ENCODE measurements at places on chromosomes 13 and 19.
A peak's percentile ranks its signal among the peaks of the same experiment; 100 is the strongest.

- no peak for DNase-seq
Observed at GRCh38 chr13:75566658-75567057, 17.1 kb downstream of the UCHL3 start.

GRCh38 chr13:99093997-99094396 is 106.7 kb upstream of the UBAC2 start:
- DNase-seq = no peak

DNA sequence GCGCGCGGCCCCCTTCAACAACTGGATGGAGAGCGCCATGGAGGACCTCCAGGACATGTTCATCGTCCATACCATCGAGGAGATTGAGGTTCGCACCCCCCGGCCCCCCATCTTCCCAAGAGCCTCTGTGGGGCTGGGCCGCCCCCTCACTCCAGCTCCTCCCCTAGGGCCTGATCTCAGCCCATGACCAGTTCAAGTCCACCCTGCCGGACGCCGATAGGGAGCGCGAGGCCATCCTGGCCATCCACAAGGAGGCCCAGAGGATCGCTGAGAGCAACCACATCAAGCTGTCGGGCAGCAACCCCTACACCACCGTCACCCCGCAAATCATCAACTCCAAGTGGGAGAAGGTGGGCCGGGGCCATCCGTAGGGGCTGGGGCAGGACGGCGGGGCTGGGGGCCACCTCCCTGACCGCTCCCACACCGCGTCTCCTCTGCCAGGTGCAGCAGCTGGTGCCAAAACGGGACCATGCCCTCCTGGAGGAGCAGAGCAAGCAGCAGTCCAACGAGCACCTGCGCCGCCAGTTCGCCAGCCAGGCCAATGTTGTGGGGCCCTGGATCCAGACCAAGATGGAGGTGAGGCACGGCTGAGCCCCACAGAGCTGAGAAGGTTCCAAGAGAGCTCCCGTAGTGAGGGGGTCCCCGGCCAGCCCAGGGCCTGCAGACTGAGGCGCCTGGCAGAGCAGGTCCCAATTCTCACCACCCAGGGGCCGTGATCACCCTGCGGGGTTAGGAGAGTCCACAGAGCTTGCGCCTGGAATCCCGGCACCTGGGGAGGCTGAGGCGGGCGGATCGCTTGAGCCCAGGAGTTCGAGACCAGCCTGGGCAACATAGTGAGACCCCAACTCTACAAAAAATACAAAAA is 20.1 kb downstream of the CAPN12 start:
- DNase-seq = no peak

GRCh38 chr19:18417250-18418028 is 1.8 kb upstream of the SSBP4 start:
- peak; percentile 21 for DNase-seq

DNA sequence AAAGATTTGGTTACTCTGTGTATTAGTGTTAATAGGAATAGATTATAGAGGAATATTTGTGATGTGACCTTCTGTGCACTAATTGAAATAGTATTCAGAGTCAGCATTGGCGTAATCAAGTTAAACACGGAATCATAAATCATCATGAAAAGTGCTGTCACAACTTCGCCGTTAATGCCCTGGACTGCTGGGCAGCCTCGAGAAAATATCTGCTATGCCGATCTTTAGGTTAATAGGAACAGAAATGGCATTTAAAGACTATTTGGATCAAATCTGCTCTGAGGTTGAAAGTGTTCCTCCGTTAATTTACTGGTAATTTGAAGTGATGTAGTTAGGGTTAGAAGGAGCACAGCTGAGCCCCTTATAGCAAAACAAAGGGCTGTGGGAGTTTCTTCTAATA is 219.0 kb downstream of the MZT1 start:
- no peak for DNase-seq

DNA sequence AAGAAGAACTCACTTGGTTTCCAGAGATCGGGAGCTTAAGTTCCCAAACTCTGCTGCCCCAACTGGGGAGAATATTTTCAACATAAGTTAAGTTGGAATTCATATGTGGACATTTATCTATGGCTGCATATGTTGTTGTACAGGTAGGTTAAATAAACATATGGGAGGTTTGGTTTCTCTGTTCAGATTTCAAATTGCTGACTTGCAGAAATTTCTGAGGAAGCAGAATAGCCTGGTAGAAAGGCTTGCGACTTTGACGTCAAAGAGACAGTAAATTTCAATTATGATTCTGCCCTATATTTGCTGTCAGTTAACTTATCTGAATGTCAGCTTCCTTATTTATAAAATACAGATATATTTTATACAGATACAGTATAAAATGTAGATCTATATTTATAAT is 40.0 kb upstream of the TPP2 start:
- no peak for DNase-seq

DNA sequence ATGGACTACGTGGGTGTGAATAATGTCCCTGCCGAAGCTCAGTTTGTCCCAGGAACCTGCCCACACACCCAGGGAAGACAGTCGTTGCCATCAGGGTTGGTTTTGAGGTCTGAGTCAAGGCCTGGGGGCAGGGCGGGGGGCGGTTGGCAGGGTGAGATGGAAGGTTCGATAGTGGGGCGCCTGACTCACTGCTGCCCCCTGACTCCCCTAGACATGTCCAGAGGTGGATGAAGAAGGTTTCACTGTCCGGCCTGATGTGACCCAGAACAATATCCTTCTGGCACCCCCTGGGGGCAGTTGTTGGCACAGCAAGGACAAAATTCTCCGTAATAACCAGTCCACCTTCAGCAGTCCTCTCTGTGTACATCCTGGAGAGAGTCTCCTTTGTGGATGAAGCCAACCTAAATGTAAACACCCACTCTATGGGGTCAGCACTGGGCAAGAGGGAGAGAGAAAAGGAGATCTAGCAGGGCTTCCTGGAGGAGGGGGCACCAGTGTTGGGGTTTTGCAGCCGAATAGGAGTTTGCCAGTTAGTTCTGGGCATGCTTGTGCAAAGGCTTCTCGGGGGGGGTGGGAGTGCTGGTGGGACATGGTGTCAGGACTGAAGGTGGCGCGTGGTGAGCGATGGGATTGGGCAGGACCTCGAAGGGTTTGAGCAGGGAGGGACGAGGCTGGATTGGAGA is 19.6 kb upstream of the B3GNT3 start:
- DNase-seq = no peak

DNA sequence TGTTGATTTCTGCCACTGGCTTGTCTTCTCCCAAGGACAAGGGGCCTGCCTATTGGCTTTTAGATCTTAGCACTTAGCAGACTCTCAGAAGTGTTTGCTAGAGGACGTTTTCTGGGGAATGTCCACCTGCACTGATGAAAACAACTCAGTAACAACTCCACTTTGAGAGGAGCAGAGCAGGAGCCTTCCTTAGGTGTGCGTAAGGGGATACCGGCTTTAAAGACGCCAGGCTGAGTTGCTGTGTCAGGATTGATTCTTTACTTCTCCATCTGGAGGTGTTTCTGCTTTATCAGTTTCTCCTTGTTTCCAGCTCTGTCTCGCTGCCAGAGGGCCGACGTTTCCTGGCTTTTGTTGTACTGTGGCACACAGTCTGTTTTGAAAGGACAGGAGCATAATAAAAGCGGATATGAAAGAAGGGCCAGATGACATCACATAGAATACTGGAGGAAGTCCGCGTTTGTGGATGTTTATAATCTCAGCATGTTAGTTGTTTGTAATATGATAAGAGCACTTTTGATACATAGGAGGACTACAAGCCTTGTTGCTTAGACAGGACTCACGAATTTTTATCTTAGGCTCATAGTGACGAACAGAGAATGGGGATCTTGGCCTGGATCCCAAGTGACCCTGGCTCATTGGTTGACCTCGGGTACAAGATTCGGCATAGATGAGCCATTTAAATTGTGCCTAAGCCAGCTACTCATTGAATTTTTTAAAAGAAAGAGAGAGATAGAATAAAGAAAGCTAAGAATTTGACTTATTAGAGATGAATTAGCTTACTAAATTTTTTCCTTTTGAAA is 34.6 kb downstream of the COL4A2 start:
- DNase-seq = no peak

DNA sequence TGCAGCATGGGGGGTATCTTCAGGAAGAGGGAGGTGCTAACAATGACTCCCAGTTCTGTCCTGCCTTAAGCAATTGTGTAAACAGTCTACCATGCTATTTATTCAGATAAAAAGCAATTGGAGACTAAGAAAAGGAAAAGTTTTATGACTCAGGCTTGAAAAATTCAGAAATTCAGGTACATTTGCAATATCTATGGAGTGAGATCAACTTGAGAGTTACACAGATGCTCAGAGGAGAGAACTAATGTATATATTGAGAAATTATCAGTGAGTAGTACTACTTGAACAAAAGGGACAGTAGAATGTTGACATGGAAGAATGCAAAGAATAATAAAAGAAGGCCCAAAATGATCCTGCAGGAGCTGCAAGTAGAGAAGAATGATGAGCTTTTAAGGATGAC is 277.6 kb upstream of the DACH1 start:
- DNase-seq = no peak

DNA sequence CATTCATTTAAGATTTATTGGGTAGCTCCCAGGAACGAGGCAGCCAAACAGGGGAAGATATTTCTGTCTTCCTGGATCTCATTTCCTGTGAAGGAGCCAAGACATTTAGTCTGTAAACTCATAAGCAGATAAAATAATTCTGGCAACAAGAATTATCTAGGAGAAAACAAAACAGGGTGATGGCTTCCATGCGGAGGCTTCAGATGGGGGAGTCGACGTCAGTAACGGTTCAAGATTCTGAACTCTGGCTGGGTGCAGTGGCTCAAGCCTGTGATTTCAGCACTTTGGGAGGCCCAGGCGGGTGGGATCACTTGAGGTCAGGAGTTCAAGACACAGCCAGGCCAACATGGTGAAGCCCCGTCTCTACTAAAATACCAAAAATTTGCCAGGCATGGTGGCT is 1.3 kb downstream of the GNA15 start:
- DNase-seq = no peak

DNA sequence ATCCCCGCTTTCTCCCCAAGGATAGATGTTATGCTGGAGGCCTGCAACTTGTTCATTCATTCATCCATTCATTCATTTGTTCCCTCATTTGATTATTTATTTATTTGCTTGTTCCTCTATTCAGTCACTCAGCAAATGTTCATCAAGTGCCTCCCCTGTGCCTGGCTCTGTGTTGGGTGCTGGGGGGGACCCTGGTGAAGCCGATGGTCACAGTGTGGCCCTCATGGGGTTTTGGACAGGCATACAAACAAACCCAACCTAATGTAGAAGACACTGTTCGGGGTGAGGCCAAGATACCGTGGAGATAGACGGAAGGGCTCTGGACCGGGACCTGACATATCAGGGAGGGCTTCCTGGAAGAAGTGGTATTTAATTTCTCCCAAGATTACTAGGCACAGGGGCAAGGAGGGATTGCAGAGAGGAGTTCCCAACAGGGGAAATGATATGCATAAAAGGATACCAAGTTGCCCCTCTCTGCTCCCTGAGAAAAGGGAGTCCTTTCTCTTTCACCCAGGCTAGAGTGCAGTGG is 58.1 kb downstream of the ZNF536 start:
- DNase-seq = no peak

DNA sequence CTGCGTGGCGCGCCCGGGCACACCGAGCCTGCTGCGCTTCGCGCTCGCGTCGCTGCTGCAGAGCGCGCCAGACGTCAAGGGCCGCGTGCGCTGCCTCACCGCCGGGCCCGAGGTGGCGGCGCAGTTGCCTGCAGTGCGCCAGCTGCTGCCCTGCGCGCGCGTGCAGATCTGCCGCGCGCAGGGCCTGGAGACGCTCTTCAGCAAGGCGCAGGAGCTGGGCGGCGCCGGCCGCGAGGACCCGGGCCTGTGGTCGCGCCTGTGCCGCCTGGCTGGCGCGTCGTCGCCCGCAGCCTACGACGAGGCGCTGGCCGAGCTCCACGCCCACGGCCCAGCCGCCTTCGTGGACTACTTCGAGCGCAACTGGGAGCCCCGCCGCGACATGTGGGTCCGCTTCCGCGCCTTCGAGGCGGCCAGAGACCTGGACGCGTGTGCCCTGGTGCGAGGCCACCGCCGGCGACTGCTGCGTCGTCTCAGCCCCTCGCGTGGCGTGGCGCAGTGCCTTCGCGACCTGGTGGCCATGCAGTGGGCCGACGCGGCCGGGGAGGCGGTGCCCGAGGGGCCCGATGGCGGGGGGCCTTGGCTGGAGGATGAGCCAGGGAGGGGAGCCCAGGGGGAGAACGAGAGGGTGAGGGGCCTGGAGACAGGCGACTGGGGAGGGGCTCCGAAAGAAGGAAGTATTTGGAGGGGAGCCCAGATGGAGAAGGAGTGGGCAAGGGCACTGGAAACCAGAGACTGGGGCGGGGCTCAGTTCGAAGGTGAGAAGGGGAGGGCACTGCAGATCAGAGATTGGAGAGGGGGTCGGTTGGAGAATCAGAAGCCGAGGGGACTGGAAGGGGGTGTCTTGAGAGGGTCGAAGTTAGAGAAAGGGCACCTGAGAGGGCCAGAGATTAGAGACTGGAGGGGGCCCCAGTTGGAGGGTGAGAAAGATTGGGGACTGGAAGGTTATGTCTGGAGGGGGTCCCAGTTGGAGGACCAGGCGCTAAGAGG is 24.7 kb downstream of the ZSWIM9 start:
- no peak for DNase-seq

DNA sequence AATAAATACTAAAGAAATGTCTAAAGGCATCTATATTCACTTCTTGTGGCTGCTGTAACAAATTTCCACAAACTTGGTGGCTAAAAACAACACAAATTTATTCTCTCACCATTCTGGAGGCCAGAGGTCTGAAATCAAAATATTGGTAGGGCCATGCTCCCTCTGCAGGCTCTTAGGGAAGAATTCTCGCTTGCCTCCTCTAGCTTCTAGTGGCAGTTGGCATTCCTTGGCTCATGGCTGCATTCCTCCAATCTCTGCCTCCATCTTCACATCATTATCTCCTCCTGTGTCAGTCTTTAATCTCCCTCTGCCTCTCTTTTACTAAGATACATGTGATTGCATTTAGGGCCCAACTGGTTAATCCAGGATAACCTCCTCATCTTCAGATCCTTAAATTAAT is 54.1 kb upstream of the RFXAP start:
- DNase-seq = no peak

GRCh38 chr19:13920940-13921747 is 15.1 kb downstream of the CC2D1A start:
- DNase-seq = no peak

DNA sequence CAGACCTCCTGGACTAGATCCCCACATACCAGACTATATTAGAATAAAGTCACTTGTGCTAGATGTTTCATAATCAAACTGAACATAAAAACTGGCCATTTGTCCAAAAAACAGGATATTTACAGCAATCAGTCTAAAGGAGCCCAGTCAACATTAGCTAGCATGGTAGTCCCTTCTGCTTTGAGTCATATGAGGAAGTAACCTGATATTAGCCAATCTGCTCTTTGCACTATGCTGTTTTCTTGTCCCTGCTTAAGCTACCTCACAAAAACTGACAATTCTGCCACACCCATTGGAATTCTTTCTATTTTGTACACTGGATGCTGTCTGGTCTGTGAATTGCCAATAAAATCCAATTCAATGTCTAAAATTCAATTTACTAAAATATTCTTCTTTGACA is 1824.2 kb downstream of the OLFM4 start:
- DNase-seq = no peak

GRCh38 chr19:31102674-31103073 is 246.6 kb downstream of the TSHZ3 start:
- no peak for DNase-seq

DNA sequence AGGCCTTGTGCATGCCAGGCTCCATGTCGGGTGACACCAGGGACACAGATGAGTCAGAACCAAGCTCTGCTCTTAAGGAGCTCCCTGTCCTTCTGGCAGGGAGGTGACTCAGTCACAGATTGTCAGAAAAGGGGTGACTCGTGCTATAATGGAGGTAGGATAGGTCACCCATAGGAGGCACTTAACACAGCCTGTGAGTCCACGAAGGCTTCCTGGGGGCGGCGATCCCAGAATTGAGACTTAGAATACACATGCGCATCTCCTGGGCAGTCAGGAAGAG is 19.6 kb downstream of the FUZ start:
- peak; percentile 16 for DNase-seq
